ENCODE measurements at places on chromosomes 1 and 21. TPM values are rescaled to one million over a fixed set of nuclear protein-coding genes. Genes with fewer than 3 reads are reported as not detected.

DNA sequence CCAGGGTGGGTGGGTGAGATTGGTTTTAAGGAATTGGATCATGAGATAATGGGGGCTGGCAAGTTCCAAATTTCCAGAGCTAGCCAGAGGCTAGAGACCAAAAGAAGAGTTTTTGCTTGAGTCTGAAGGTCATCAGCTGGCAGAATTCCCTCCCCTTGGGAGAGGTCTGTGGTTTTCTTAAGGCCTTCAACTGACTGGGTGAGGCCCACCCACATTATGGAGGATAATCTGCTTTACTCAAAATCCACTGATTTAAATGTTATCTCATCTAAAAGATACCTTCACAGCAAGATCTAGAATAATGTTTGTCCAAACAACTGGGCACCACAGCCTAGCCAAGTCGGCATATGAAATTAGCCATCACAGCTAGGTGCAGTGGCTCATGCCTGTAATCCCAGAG is 156.4 kb downstream of the URB2 start:
- H3K27me3 ChIP-seq: peaks cover 24% of the 10 kb centered on the region
- no peak overlapping the region for H3K4me3 ChIP-seq
- no peak overlapping the region for H3K27ac ChIP-seq
- no peak for DNase-seq
- H3K4me1 ChIP-seq: no peaks in the 10 kb centered on the region

DNA sequence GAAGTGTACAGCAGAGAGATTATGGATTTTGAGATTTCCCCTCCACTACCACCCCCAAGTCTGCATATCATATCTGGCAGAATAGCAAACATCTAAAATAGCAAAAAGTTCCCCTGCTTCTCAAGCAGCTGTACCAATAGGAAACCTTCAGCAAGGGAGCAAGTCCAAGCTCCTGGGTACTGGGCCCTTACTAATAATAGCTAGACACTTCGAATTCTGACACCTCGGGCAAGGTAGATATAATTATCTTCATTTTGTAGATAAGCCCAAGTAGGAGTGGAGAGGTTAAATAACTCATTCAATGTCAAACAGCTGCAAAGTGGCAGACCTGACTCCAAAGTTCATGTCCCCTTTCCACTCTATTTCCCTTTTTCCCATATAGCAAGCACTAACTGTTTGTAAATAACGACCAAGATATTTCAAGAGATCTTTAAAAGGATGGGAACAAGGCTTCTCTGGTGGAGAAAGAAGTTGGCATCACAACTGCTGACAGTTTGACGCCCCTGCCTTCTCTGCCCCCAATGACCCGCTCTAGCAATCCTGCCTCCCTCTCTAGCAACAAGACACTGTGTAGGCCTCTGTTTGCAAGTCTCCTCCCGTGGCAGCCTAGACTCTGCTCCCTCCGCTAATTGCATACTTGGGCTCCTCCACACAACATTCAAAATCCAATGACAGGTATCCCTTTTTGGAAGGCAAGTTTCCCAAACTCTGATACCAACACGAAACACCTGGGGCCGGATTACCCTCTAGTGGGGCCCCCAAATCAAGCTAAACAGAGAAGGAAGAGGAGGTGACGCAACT is 18.7 kb upstream of the ADAR start:
- H3K27me3 ChIP-seq: peaks cover 4% of the 10 kb centered on the region

- H3K36me3 ChIP-seq: no peaks in the 10 kb centered on the region
- H3K27me3 ChIP-seq: peaks cover 32% of the 10 kb centered on the region
- H3K4me3 ChIP-seq: peak overlapping the region; percentile 63
- DNase-seq: peak; percentile 70
- H3K27ac ChIP-seq: peak overlapping the region; percentile 57
- H3K4me1 ChIP-seq: peaks cover 10% of the 10 kb centered on the region
Measured at GRCh38 chr1:31588751-31589515, 12.6 kb downstream of the TINAGL1 start.

The NBPF6 gene
- not detected for total RNA-seq

The HNRNPCL1 gene
- not detected for total RNA-seq

The GCSAML gene
- not detected for total RNA-seq

The FBXO2 gene
- 7.4 TPM for total RNA-seq

The S100A12 gene
- not detected for total RNA-seq

The KLF17 gene
- total RNA-seq: not detected

The RGSL1 gene
- not detected for total RNA-seq
